Stimulated activated CD8-positive, alpha-beta memory T cell treated with anti-CD3 and anti-CD28 coated beads, Interleukin-7, amount 100 ng/mL, for 1 hour (primary cell): ENCODE measurements at places on chromosomes 6 and 20.

DNA sequence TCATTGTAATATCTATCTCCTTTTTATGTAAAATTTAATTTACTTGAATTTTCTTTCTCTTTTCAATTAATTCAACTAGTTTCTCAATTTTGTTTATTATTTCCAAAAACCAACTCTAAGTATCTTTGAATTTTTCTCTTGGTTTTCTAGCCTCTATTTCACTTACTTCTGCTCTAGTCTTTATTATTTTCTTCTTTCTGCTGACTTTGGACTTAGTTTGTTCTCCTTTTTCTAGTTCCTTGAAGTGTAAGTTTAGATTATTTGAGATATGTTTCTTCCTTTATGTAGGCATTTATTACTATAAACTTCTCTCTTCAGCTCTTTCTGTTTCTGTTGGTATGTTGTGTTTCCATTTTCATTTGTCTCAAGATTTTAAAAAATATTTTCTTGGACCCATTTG is 70.8 kb downstream of the TNFAIP3 start:
- DNase-seq, result no peak

DNA sequence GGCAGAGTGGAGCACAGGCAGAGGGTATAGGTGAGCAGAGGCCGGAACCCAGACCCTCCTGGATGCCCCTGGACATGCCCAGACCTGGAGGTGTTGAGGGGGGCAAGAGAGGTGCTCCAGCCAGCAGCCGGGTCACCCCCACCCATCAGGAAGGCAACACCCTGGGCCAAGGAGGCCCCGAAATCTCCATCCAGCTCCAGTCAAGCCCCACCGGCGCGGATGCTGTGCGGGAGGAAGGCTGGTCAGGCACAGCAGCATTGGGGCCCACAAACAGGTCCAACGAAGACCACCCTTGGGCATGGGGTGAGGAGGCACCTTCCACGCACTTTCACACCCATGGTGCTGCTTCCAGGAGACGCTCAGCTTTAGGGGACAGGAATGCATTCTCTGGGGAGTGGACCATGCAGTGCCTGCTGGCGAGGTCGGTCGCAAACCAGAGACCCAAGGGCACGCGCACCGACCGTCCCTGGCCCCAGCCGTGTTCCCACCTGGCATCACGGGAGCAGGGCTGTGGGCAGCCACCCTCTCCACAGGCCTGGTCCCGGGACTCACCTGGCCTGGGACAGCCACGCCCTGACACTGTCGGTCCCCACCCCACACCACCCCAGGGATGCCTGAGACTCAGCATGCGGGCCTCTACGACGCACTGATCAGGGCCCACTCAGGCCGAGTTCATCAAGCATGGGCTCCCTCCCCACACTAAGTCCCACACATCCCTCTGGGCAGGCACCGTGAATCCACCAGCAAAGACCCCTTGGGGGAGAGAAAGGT is 43.6 kb upstream of the ZBP1 start:
- no peak for DNase-seq

DNA sequence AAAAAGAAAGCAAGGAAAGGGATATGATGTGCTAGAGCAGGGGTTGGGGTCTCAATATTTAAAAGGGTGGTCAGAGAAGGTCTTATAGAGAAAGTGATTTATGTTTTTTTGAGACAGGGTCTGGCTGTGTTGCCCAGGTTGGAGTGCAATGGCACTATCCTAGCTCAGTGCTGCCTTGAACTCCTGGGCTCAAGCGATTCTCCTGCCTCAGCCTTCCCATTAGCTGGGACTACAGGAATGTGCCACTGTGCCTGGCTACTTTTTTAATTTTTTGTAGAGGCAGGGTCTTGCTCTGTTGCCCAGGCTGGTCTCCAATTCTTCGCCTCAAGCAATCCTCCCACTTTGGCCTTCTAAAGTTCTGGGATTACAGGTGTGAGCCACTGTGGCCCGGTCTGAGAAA is 433.3 kb downstream of the CDC5L start:
- no peak for DNase-seq

- no peak for DNase-seq
These were observed 669.4 kb upstream of the CITED2 start for GRCh38 chr6:140043762-140044378.

GRCh38 chr6:21404577-21404976 is 189.0 kb upstream of the SOX4 start:
- DNase-seq, result no peak

- DNase-seq, result no peak
These were observed 121.7 kb downstream of the NKAIN2 start for GRCh38 chr6:123925350-123925749.

- no peak for DNase-seq
These were observed 70.3 kb downstream of the HIVEP2 start for GRCh38 chr6:142874676-142875075.

- no peak for DNase-seq
These were observed 56.0 kb downstream of the BCAS1 start for GRCh38 chr20:54014293-54014926.

DNA sequence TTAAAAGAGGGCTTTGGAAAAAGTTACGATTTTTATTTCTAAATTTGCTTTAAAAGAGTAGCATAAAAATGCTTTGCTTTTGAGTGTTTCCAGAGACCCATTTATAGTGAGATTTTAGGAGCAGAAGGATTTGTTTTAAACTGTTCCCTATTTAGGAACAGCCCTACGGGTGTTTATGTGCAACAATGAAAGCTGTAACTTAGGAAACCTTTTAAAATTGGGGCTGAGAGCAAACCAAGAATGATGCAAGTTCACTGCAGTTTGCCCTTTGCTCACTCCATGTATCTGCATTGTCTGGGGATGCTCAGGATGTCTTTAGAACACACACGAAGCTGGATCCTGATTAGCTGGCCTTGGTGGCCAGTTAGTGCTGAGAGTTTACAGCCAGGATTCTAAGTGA is 40.9 kb downstream of the GHRH start:
- no peak for DNase-seq

DNA sequence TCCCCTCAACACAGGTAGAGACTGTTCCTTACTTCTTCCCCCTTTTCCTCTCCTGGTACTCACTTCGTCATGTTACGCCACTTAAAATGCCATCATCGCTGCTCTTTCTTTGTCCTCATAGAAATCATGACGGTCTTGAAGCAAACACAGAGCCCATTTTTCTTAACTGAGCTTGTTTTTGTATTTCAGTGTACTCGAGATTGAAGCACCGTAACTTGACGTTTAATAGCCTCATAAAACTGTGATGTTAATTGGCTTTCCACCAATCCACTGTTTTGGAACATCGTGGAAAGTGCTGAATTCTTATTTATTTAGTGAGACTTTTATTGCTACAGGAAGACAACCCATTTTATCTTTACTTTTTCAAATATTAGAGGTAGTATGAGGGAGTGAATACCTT is 38.7 kb downstream of the DUSP22 start:
- DNase-seq, result no peak

DNA sequence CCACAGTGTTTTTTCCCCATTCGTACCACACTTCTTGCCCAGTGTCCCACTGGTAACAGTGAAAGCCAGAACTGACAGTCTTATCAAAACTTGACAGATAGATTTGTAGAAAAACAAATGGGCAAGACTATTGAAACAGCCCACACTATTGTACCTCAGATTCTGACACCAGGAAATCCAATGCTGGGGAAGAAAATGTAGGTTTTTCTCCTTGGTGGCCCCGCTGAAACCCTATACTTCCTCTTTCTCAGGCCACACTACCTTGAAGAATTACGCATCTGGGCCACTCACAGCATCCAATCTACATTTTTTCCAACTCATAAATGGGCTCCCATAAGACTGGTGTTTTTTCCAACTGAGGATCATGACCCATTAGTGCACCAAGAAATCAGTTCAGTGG is 90.9 kb upstream of the HDDC2 start:
- no peak for DNase-seq

GRCh38 chr20:22070610-22071058 is 365.2 kb downstream of the PAX1 start:
- no peak for DNase-seq

DNA sequence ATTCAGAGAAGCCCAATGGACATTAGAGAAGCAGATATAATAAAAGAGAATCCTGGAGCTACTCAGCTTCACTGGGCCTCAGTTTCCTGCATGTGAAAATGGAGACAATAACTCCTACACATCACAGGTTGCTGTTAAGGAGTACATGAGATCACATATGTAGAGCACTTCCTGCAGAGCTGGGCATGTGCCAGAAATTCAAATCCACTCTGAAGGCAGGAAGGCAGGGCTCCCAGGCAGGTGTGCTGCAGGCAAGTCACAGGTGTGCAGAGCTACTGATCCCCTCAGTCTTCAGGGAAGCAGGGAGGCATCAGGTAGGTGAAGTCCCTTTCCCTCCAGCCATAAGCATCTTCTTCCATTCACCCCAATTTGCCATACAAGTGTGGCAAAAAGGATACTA is 48.0 kb downstream of the DST start:
- DNase-seq, result no peak

DNA sequence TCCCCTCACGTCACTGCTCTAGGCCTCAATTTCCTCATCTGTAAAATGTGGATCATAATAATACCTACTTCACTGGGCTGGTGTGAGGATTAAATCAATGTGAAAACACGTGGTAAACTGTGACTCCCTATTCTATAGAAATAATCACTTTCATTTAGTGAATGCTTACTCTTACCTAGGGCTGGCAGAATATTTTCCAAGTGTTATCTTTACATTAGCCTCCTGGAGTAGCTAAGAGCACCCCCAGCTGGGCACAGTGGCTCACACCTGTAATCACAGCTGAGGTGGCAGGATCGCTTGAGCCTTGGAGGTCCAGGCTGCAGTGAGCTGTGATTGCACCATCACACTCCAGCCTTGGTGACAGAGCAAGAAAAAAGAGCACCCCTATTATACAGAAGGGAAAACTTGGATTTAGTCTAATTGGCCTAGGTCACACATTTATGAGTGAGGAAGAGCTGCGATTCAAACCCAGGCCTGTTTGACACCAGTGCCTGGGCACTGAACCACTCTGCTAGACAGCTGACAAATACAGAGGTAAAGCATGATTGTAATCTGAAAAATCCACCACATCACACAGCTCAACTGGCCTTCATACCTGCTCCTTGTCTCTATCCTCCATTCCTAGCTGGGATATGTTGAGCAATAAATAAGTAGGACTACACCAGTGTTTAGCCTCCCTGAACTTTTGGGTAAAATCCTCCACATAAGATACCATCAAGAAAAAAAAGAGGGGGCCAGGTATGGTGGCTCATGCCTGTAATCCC is 1.4 kb upstream of the SNTA1 start:
- no peak for DNase-seq

GRCh38 chr20:43682446-43682845 is 15.5 kb downstream of the MYBL2 start:
- no peak for DNase-seq

GRCh38 chr20:4280731-4281130 is 265.4 kb upstream of the RNF24 start:
- no peak for DNase-seq

DNA sequence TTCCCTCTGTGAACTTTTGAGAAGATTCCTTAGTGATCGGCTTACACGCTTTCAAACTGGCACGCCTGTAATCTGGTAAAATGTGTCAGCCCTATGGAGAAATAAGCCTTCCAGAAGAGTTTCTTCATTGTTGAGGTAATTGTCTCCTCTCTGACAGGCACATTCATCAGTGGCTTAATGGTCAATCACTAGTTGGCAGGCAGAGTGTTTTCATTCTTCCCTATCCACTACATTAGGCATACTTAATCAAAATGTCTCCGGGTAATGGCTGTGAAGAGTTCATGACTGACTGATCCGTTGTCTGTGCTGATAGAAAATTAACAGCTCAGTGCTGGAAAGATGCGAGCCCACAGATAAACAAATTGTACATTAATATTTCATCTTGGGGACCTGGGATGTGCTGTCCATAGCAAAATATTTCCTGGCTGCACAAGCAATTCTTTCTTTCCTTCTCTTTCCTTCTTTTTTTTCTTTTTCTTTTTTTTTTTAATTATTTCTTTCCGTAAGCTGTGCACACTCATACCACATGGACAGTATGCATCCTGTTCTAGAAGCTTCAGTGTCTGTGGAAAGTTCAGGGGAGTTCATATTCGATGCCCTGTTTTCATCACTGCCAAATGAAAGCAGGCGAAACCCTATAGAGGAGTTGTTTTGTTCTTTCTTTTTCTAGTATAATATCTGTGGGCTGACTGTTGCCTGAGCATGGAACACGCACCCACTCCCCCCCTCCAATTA is 31.4 kb downstream of the TSHZ2 start:
- DNase-seq, result no peak

- DNase-seq, result no peak
These were observed 10.1 kb downstream of the MAP3K5 start for GRCh38 chr6:136782021-136782770.

GRCh38 chr6:133947302-133947900 is 5.6 kb upstream of the TBPL1 start:
- DNase-seq, result no peak

GRCh38 chr6:54602591-54602990 is 244.0 kb upstream of the FAM83B start:
- DNase-seq, result no peak

- no peak for DNase-seq
These were observed 362.6 kb downstream of the EPM2A start for GRCh38 chr6:145372671-145373151.

- no peak for DNase-seq
These were observed 124.8 kb upstream of the NEDD9 start for GRCh38 chr6:11357285-11357684.

DNA sequence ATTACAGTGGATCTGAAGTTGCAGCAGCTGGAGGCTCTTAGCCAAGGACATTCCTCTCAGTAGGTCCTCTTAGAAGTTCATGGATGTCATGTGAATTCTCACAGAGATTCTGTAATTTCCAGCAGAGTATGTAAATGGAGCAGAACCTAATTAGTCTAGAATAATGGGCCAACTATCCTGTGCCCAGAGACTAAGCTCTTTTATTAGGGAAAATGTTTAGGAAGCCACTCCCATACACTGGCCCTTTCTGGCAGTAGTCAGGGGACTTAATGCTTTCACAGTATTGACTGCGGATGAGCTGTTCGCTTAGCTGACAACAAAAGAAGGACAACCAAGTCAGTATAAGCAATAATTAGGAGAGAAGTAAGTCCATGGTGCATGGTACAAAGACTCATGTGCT is 43.8 kb upstream of the KIF16B start:
- DNase-seq, result no peak

GRCh38 chr6:15444881-15445280 is 199.0 kb downstream of the JARID2 start:
- no peak for DNase-seq

- no peak for DNase-seq
These were observed 28.4 kb downstream of the TFEB start for GRCh38 chr6:41706876-41707564.

GRCh38 chr6:151242420-151242861 is 2.7 kb downstream of the AKAP12 start:
- DNase-seq, result no peak

GRCh38 chr20:33437141-33437911 is 6.2 kb downstream of the SNTA1 start:
- no peak for DNase-seq

GRCh38 chr6:170497841-170498301 is 55.2 kb downstream of the PSMB1 start:
- no peak for DNase-seq
